ENCODE measurements at places on chromosomes 4 and X.

GRCh38 chr4:40865696-40866095, 115.9 kb downstream of the NSUN7 start:
- DNase-seq = no peak

DNA sequence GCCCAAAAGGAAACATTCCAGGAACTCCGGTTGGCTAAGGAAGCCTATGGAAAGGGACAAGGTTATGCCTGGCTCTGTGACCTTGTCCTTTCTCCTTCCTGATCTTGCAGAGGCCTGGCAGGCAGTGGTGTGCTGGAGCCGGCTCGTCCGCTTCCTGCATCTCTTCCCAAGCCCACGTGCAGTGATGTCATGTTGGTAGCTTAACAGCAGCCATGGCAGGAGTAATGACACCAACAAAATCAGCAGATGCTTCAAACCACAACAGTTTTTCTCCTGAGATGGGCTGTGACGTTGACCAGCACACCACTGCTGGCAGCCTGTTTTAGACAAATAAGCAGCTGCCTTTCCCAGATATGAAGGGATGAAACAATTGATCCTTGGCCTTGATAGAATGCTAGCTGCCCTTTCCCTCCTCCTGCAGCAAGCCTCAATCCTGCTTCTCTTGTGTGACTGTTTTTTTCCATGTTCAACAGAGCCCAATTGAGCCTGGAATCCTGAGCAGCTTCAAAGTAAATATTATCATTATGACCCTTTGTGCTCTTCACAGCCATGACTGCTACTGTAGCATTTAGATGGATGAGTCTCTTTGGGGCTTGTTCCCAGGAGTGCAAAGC, 23.4 kb downstream of the SEPTIN6 start:
- DNase-seq = no peak

- DNase-seq = no peak
Observed at GRCh38 chr4:164613792-164614191, 140.1 kb upstream of the SMIM31 start.

DNA sequence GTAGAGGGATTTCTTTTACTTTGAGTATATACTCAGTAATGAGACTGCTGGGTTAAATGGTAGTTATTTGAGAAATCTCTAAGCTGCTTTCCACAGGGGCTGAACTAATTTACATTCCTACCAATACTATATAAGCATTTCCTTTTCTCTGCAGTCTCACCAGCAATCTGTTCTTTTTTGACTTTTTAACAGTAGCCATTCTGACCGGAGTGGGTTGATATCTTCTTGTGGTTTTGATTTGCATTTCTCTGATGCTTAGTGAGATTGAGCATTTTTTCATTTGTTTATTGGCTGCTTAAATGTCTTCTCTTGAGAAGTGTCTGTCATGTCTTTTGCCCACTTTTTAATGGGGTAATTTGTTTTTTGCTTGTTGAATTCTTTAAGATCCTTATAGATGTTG, 43.3 kb downstream of the SPCS3 start:
- no peak for DNase-seq

DNA sequence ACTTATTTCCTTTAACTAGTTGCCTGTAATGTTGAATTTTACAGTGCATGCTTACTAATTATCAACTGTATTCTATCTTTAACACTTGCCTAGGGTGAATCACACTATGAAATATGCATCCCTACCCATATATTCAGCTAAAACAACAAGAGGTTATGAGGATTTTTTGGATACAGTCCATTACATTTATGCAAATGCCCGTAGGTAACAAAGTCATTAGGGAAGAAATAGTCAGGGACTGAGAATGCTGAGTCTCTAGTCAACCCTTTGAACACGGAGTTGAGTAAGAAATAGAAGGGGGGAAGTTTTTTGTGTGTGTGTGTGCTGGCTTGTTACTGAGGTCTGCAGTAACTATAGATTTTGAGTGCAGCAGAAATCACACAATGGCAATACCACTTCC, 26.1 kb upstream of the CBLL2 start:
- DNase-seq = no peak

- DNase-seq = no peak
Observed at GRCh38 chr4:74331944-74332343, 23.7 kb downstream of the EPGN start.

- no peak for DNase-seq
Observed at GRCh38 chr4:176546975-176547374, 227.2 kb downstream of the SPCS3 start.

GRCh38 chr4:41360214-41360920, 103.6 kb downstream of the UCHL1 start:
- no peak for DNase-seq

GRCh38 chr4:172173206-172173605, 360.0 kb downstream of the GALNTL6 start:
- no peak for DNase-seq
